A549 treated with CpdA at 1 μM for 4 hours (cell line): ENCODE measurements at places on chromosomes 11 and 22. TPM values are rescaled to one million over a fixed set of nuclear protein-coding genes. Genes with fewer than 3 reads are reported as not detected.

Gene SERHL2
- 0.12 to 0.33 TPM (median 0.22 TPM) in 5 replicates for total RNA-seq

Gene WT1
- total RNA-seq, result 5.7 to 6.9 TPM (median 6.2 TPM) in 5 replicates

Gene KLHL35
- 0.64 to 1.4 TPM (median 1.1 TPM) in 5 replicates for total RNA-seq

Gene RANGAP1
- total RNA-seq, result 82.6 to 109 TPM (median 105 TPM) in 5 replicates

Gene CARD18
- total RNA-seq, result not detected in 5 replicates

Gene SUSD2
- total RNA-seq, result 49.2 to 65.0 TPM (median 59.3 TPM) in 5 replicates

Gene RAC2
- 0.11 to 0.27 TPM (median 0.25 TPM) in 4 of 5 replicates, not detected in the other for total RNA-seq

Gene DRD2
- 0.03 TPM in 1 of 5 replicates, not detected in the others for total RNA-seq

Gene AAMDC
- 25.9 to 32.0 TPM (median 28.9 TPM) in 5 replicates for total RNA-seq

Gene CD3D
- not detected in 5 replicates for total RNA-seq

Gene ARHGAP8
- total RNA-seq, result 1.3 to 2.6 TPM (median 1.8 TPM) in 5 replicates

Gene TUBA8
- 0.30 to 0.78 TPM (median 0.55 TPM) in 5 replicates for total RNA-seq

Gene SEPTIN5
- total RNA-seq, result 7.8 to 10.4 TPM (median 8.7 TPM) in 5 replicates

Gene GLB1L3
- total RNA-seq, result not detected in 5 replicates

Gene SYT9
- 0.16 to 0.22 TPM (median 0.19 TPM) in 5 replicates for total RNA-seq

Gene SNAP29
- 16.1 to 19.4 TPM (median 17.1 TPM) in 5 replicates for total RNA-seq

Gene GVQW3
- 0.68 to 1.7 TPM (median 1.1 TPM) in 5 replicates for total RNA-seq

Gene BEST1
- total RNA-seq, result 2.1 to 8.7 TPM (median 5.1 TPM) in 5 replicates

Gene RTCB
- 79.3 to 84.6 TPM (median 80.4 TPM) in 5 replicates for total RNA-seq

Gene CRYBB2
- total RNA-seq, result 0.08 to 0.23 TPM in 2 of 5 replicates, not detected in the others

Gene SCO2
- total RNA-seq, result 1.9 to 6.1 TPM (median 4.8 TPM) in 5 replicates

Gene CBLIF
- total RNA-seq, result not detected in 5 replicates

Gene FGF4
- total RNA-seq, result not detected in 5 replicates

Gene RIN1
- 28.6 to 42.5 TPM (median 39.3 TPM) in 5 replicates for total RNA-seq

Gene CCDC87
- 0.51 to 0.89 TPM (median 0.69 TPM) in 5 replicates for total RNA-seq

Gene BTBD18
- total RNA-seq, result not detected in 5 replicates

Gene OR8A1
- not detected in 5 replicates for total RNA-seq

Gene PGM2L1
- total RNA-seq, result 7.8 to 13.6 TPM (median 13.0 TPM) in 5 replicates

Gene OR6T1
- not detected in 5 replicates for total RNA-seq

Gene ZP1
- total RNA-seq, result 0.11 to 0.23 TPM (median 0.16 TPM) in 4 of 5 replicates, not detected in the other

Gene OR51B2
- total RNA-seq, result not detected in 5 replicates

Gene MYBPC3
- total RNA-seq, result 0.05 to 0.06 TPM (median 0.05 TPM) in 4 of 5 replicates, not detected in the other

Gene APOA5
- not detected in 5 replicates for total RNA-seq

Gene GLYATL2
- not detected in 5 replicates for total RNA-seq

Gene HBE1
- 0.09 to 0.78 TPM (median 0.23 TPM) in 4 of 5 replicates, not detected in the other for total RNA-seq

Gene CTSW
- 0.10 TPM in 1 of 5 replicates, not detected in the others for total RNA-seq

Gene LRRC75B
- 5.8 to 9.6 TPM (median 8.2 TPM) in 5 replicates for total RNA-seq

Gene LUZP2
- not detected in 5 replicates for total RNA-seq

Gene ACRV1
- total RNA-seq, result not detected in 5 replicates

Gene CHRDL2
- total RNA-seq, result 2.5 to 5.7 TPM (median 4.3 TPM) in 5 replicates

Gene MMP13
- 0.06 TPM in 1 of 5 replicates, not detected in the others for total RNA-seq

Gene SRSF8
- 16.9 to 20.4 TPM (median 18.4 TPM) in 5 replicates for total RNA-seq

Gene NAGA
- total RNA-seq, result 6.1 to 7.7 TPM (median 7.3 TPM) in 5 replicates
